AG08396 (cell line): ENCODE measurements at places on chromosomes 11 and 22.

- DNase-seq = no peak
Measured at GRCh38 chr11:62922653-62923431, 1.7 kb upstream of the CHRM1 start.

- no peak for DNase-seq
Measured at GRCh38 chr11:14520747-14521151, 563 bp upstream of the PSMA1 start.

DNA sequence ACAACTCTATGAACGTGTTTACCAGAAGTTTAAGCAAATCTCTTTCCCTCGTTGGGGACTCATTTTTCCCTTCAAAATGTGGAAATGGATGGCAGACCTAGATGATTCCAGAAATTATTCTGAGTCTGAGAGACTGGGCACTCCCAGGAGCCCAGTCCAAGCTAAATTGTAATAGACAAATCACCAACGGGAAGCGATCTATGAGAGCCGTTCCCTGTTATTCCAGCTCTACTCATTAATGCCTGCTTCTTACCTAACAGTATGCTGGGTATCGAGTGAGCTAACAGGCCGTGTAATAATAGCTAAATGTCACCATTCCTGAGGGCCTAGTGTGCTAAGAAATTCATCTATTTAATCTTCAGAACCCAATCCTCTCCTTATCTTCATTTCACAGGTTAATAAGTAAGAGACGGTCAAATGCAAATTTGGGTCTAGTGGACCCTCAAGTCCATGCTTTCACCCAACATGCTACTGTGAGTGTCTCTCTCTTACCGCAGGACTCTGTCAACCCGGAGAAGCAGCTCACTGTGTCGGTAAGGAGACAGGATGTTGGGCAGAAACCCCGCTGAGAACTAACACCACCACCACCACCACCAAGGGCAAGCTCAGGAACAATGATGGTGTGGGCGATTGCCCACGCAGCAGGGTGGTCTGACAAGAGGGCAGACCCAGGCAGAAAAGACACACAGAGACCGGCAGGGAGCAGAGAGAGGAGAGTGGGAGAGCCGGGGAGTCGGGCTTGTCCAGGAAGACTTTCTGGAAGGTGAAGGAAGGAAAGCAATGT lies 57.1 kb upstream of the TIMP3 start:
- DNase-seq = no peak

GRCh38 chr11:115357066-115357465 lies 147.1 kb downstream of the CADM1 start:
- DNase-seq = no peak

DNA sequence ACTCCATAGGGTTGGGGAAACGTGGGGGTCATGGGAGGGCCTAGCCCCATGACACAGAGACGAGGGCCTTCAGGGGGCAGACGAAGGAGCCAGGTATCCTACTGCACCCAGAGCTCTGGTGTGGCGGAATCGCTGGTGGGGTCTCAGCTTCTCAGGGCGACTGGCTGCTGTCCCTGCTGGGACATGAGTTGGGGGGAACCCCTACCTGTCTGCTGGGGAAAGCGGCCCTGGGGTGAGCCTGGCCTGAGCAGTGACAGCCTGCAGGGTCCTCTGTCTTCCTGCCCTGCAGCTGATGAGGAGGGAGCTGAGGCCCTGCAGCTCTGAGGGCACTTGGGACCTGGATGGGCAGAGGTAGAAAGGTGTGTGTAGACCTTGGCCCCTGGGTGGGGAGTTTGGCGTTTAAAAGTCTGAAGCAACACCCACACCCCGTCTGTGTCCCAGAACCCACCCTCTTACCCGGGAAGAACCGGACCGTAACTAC lies 33.6 kb upstream of the GRAMD4 start:
- no peak for DNase-seq

DNA sequence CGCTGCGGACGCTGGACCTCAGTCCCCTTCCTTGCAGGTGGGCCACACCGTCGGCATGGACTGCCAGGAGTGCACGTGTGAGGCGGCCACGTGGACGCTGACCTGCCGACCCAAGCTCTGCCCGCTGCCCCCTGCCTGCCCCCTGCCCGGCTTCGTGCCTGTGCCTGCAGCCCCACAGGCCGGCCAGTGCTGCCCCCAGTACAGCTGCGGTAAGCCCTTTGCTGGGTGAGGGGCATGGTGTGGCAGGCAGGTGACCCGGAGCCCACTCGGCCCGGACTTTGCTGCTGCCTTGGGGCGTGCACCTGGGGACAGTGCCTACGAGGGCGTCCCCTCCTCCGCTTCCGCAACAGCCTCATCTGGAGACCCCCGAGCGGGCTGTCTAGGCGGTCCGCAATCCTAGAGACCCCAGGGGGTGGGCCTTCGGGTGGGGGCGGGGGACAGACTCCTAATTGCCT lies 25.4 kb upstream of the MUC5B start:
- DNase-seq = no peak

- DNase-seq = peak; percentile 34
Measured at GRCh38 chr11:116930177-116930576, 92.8 kb upstream of the APOA1 start.

DNA sequence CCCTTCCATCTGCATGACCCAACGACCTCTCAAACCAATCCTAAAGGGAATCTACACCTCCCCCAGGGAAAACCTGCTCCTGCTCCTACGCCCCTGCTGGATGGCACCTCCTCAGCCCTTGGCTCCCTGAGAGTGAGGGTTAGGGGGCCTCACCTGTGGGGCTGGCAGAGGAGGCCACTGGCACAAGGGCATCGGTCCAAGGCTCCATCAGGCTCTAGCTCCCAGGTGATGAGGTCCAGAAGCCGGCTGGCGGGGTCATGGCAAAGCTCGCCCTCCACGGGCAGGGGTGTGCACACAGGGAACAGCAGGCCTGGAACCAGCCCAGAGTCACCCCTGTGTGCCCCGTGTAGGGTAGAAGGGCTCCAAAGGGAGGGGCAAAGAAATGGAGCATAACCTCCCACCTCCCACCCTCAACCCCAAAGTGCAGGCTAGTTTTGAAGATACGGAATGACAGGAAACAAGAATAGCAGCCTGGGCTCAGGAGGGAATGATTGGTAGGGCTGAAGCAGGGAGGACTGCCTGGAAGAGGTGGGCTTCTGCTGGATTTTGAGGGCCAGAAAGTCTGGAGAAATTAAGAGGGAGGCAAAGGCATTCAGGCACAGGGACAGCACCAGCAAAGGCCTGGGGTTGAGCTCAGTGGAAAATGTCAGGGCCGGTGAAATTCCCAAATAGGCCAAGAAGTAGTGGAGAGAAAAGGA lies 42.6 kb downstream of the DKK3 start:
- DNase-seq = no peak

- DNase-seq = no peak
Measured at GRCh38 chr22:36860821-36861659, at the start of gene NCF4. TSS of gene NCF4 (plus strand) at chr22:36861006. CDS start at chr22:36861172, 166 bp downstream.

DNA sequence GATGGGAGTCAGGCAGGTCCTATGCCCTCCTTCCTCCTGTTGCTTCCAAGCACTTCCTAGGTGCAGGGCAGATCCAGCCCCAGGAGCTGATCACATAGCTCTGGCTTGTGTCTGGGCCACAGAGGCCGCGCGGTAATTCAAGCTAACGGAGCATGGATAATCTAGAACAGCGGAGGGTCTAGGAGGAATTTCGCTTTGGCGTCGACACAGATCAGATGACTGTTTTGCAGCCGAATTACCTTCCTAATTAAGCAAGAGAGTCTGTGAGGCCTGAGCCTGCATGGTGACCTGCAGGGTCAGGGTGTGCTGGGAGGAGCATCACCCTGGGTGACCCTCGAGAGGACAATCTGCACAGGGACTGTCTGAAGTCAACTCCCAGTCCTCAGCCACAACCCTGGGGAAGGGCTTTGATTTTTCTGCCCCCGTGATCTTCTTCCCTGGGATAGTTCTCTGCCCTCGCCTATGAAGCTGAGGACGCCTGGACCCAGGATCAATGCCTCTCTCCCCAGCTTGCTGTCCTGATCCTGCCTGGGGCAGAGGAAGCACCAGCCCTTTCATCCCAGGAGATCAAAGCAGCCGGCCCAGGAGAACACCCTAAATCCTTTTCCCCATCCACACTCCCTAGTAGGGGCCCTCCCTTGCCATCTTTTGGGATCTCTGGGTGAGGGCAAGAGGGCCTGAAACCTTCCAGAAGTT lies 11.0 kb downstream of the NECTIN1 start:
- DNase-seq = no peak

DNA sequence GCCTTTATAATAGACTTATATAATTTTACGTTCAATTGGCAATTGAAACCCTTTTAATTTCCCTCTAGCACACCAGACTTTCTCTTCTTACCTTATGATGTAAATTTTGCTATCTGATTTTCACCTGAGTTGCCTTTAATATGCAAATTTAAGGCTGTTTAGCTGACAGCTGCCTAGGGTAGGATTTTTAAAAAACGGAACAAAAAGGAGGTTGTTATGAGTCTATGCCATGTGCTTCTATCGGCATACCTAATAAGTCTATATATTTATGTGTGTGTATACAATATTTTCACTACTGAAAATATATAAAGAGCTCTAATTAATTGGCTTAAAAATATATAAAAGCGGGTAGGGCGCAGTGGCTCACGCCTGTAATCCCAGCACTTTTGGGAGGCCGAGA lies 11.8 kb upstream of the SELENOH start:
- DNase-seq = no peak

- peak; percentile 51 for DNase-seq
Measured at GRCh38 chr22:50613291-50613981, 12.8 kb downstream of the MAPK8IP2 start.

GRCh38 chr22:38981005-38981991 lies 849 bp upstream of the APOBEC3B start:
- no peak for DNase-seq

DNA sequence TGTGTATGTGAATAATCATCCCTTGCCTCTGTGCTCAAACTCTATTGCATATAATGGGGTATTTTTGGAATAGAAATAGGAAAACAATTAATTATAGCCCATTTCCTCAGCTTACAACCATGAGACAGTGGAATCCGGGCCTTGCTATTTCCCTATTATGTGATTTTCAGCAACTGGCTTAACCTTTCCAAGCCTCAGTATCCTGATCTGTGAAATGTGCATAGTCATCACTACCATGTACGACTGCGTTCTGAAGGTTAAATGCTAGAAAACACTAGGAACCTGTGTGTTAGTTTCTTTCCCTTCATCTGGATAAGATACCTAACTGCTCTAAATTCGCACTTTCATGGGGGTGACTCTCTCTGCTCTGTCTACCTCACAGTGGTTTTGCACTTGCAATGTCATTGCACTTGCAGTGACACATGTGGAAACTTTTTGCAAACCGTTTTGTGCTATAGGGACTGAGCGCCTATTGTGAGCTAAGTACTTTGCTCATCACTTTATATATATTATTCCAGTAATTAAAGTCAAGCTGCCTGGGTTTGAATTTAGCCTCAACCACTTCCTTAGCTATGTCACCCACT lies 48.3 kb downstream of the IRAG1 start:
- DNase-seq = no peak

DNA sequence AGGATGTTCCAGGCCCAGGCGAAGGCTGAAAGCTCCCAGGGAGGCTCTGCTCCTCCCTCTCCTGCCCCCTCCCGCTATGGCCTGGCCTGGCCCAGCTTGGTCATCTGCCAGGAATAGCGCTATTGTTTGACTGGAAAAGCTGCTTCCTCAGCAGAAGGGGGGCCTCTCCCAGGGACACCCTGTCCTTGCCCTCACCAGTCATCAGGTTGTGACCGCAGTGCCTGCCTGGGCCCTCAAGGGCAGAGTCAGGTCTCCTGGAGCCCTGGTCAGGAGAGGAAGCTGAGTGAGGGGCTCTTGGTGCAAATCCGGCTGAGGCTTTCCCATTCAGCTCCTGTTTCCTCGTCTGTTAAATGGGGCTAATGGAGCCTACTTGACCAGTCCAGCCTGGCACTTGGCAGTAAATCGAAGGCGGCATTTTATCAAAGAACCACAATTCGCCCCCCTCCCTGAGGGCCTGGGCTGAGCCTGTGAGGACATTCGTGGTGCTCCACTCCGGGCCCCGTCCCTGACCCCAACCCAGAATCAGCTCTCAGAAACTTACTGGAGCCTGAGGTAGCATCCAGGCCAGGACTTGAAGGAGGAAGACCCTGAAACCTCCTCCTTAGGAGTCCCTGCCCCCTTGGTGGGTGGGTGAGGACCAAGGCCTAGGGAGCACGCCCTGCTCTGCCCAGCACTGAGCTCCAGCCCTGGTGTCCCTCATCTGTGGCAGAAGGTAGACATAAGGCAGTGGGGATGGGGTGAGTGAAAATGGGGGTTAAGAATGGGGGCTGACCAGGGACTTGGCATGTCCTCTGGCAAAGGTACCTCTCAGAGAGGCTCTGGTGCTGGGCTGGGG lies 2.0 kb upstream of the CASTOR1 start:
- DNase-seq = peak; percentile 55

GRCh38 chr11:66278363-66279091 lies 552 bp downstream of the CNIH2 start:
- DNase-seq = peak; percentile 60

DNA sequence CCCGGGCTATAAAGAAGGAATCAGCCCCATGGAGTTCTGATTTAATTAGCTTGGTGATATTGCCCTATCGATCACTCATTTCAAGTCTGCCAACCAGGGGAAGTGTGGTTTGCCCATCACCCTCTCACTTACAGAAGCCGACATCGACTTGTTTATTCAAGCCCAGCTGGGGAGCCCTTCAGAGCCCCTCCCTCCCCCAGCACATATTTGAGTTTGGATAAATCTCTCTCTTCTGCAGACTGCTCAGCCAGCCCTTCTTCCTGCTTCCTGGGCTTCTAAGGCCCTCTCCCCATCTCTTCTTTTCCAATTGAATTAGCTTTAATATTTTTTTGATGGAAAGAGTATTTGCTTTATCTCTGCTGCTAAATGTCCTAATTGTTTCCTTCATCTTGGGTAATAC lies 299.0 kb downstream of the MIAT start:
- no peak for DNase-seq

DNA sequence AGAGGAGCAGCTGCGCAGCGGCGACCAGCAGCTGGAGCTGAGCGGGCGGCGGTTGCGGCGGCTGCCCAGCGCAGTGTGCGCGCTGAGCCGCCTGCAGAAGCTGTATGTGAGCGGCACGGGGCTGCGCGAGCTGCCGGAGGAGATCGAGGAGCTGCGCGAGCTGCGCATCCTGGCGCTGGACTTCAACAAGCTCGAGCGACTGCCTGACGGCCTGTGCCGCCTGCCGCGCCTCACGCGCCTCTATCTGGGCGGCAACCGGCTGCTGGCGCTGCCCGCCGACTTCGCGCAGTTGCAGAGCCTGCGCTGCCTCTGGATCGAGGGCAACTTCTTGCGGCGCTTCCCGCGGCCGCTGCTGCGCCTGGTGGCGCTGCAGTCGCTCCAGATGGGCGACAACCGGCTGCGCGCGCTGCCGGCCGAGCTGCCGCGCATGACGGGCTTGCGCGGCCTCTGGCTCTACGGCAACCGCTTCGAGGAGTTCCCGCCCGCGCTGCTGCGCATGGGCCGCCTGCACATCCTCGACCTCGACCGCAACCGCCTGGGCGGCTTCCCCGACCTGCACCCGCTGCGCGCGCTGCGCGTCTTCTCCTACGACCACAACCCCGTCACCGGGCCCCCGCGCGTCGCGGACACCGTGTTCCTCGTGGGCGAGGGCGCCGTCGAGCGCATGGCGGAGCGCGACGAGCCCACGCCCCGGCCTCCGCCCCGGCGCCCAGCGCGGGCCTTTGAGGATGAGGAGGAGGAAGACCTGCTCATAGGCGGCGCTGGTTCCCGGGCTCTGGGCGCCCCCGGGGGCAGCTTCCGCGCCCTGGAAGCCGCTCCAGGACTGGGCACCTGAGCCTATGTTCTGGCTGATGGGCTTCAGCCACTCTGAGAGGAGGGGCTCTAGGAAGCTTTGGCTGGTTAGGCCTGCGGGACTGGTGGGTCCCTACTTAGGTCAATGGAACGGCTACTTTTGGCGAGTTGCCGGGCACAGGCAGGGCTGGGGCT lies 787 bp downstream of the LRRC10B start:
- peak; percentile 90 for DNase-seq
